T-helper 2 cell (primary cell): ENCODE measurements at places on chromosomes 5 and 9.

GRCh38 chr9:110133608-110134210 is 74.2 kb downstream of the C9orf152 start:
- no peak for DNase-seq

DNA sequence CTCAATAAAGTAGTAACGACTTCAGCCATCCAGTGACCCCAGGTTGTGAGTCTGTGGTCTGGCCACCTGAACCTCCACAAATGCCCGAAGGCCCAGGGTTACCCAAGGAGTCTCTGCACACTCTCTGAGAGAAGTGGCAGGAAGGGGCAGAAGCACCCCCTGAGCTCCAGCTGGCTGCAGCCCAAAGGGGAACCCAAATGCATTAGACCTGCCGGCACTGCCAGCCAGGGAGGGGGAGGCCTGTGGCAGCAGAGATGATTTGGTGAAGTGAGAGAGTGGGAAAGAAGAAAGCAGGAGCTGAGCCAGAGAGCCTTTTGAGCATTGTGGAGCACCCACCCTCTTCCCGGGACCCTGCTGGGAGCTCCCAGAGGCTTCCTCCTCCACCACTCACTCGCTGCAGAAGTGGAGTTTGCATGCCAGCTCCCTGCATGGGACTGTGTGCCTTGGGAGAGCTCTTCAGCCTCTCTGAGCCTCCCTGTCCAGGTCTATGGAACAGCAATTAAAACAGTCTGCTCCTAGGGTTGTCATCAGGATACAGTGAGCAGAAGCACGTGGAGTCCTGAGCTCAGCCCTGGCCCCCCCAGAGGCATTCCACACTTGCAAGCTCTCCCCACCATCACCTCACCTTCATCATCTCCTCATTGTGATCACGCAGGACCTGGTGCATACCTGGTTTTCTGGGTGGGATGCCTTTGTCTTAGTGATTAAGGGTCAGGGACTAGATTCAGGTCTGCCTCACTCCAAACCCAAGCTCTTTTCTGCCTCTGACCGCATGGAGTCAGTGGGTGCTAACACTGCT is 13.8 kb upstream of the ANGPTL2 start:
- no peak for DNase-seq

GRCh38 chr9:114302727-114303126 is 20.2 kb upstream of the ORM1 start:
- no peak for DNase-seq

DNA sequence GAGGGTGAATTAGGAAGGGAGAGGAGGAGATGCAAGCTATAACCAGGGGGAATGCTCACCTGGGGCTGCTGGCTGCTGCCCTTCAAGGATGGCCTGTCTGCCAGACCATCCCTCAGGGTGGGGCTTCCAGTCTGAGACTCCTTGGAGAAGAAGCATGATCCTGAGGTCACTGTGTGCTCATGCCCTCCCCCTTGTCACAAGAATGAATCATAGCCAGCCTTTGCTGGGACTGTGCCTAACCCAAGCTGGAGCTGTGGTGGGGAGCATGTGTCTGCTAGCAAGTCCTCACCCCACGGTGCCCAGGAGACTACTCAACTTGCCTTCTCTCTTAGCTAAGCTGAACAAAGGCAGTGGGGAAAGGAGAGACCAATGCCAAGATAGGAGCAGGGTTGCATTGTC is 463.6 kb downstream of the SPOCK1 start:
- DNase-seq: no peak

DNA sequence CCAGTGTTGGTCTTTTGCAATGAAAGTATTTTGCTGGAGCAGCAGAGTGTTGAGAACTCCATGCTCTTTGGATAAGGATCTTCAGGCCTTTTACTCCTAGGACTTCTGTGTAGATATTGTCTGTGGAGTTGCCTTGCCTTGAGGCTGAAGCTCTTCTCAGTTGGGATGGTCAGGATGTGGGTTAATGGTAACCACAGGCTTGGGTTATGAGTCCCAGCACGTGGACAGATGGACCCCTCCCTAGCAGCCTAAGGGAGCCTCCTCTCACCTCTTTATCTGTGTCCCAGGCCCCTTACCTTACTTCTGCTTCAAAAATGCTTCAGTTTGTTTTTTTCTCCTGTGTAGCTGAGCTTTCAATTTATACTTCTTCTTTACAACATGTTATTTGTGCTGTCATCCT is 109.9 kb downstream of the MEGF10 start:
- no peak for DNase-seq
